ENCODE measurements at places on chromosomes 12 and 14.

DNA sequence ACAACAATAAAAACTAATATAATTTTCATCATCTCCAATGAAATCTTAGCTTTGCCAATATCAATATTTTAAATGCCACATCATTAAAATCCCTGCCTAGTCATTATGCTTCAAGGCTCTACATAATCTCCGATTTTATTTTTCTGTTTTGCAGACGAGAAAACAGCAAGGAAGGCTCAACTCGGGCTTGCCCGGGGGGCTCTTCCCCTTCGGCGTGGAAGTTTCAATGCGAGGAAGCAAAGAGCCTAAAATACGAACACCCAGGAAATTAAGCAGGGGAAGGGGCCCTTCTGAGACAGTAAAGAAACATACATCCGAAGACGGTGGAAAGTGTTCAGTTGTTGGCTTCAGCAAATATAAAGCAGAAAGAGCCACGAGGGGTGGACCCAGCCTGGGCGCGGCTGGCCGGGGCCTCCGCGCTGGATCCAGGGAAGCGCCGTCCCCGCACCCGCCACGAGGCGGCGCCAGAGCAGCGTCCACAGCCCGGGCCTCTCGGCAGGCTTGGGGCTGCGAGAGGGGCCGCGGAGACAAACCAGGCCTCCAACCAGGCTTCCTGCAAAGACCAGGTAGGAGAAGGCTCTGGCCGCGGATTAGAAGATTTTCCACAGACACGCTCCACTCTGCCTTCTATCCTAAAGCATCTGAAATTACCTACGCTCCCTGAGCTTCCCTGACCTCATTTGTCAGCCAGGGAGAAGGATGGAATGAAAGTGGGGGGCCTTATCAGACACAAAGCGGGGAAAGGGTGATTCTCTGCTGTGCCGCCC, 77.2 kb downstream of the SERPINA3 start:
- DNase-seq = peak; percentile 26

GRCh38 chr12:122964439-122965257, 1.6 kb downstream of the ABCB9 start:
- no peak for DNase-seq

DNA sequence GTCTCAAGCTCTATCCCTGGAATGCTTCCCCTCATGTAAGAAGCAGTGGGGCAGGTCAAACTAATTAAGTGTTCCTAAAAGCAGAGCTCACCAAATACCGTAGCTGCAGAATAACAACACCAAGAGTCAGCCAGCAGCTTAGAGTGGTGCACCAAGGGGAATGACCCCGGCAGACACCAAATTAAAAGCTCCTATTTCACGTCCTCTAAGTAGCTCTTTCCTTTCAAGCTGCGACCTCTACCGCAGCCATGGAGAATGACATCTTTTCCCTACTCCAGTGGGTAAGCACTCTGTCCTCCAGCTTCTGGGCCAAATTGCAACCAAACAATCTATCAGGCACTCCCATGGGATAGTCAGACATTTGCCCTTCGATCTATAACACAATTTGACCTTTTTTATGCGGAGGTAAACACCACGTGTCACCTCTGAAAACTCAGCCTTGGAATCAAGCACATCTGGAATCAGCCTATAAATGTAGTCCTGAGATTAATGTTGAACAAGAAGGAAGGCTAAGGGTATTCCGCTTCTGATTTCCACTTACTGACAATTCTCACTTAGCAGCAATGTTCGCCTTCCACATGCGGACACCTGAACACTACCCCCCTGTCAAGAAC, 67.6 kb upstream of the CDKN3 start:
- no peak for DNase-seq

GRCh38 chr12:61397668-61398067, 862.5 kb upstream of the USP15 start:
- no peak for DNase-seq

GRCh38 chr12:58592475-58593207, 327.7 kb downstream of the LRIG3 start:
- DNase-seq = no peak
